ENCODE measurements at places on chromosomes 5 and 9.

- no peak for DNase-seq
Measured at GRCh38 chr5:135398160-135398854, 724 bp downstream of the MACROH2A1 start.

DNA sequence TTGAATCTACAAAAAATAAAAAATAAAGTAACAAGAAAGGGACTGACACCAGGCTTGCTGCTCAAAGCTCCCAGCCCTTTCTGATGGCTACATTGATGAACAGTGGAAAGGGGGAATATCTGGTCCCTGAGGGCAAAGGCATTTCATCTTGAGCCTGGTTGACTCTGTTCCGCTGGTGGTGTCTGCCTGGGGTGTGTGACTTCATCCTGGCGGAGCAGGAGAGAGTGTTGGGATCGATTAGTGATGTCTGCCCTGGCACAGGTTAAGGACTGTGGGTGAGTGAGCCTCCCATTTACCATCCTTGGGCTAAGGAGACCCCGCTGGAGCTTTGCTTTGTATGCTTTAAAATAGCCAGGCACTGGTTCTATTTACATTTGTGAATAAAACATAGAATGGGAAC, 56.9 kb upstream of the ASS1 start:
- DNase-seq = no peak

GRCh38 chr5:76319673-76320072, 83.4 kb upstream of the IQGAP2 start:
- DNase-seq = no peak

DNA sequence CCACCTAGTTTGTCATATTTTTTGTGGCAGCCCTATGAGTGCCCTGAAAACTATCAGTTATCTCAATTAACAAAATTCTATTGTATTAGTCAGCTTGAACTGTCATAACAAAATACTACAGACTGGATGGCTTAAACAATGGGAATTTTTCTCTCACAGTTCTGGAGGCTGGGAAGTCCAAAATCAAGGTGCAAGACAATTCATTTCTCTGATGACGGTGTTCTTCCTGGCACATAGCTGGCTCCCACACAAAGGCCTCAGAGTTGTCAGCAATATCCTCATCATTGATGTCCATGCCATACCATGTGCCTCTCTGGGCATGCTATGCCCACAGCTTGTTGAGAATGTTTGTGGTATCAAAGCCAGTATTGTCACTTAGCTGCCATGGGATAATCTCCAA, 691.9 kb downstream of the NR2F1-AS1 start:
- DNase-seq = no peak

- no peak for DNase-seq
Measured at GRCh38 chr9:108776920-108777639, 78.7 kb downstream of the ACTL7B start.

- DNase-seq = no peak
Measured at GRCh38 chr5:80033513-80033912, 1.6 kb upstream of the THBS4 start.

DNA sequence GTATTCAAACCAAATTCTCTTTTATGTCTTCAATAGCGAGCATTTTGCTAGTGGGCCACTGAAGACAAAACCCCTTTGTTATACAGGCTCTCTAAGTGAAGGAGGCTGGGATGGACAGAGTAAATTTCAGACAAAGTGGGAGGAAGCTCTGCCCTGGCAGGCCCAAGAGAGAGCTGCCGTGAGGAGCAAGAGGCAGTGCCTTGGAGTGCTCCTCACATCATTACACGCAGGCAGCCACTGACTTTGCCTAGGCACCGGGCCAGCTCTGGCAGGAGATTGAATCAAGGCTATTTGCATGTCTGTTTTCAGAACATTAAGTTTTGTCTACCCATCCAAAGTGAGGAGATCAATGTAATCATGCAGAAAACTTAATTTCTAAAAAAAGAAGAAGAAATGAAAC, 167.7 kb downstream of the CCDC192 start:
- DNase-seq = no peak

DNA sequence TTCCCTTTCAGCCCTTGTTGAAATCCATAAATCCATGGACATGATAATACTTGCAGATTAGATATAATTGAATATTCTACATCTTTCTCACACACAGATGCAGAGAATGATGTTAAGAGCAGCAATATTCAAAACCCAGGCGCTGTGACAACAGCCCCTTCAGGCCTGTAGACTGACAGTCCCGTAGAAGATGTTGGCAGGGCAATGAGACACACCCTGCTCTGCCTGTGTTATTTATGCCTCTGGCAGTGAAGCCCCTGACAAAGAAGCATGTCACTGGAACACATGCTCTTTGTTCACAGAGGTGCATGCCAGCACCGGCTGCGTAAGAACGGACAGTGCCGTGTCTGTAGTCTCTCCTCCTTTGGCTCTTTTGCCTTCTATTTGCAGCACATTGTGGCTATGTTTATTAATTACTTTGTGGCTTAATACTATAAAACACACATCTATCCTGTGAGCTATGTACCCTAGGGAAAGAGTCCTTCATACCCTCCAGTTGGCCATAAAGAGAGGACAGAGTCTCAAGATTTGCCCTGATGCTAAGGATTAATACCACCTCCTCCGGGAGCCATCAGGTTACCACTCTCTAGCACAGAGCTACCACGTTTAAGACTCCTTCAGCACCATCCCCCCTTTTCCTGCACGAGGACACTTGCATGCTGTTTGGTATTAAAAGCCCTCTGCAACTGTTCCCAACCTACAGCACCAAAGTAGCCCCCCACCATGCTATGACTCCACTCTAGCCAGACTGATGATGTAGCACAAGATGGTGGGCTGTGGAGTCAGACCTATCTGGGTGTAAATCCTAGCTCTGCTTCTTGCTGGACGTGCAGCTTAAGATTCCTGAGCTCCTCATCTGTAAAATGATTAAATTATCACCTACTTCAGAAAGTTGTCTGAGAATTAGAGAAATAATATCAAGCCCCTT, 2.0 kb upstream of the ANP32B start:
- DNase-seq = no peak

All from GM04504 (cell line).